ENCODE measurements at places on chromosomes 1 and 21.

GRCh38 chr1:87435484-87435883 is 106.8 kb downstream of the LMO4 start:
- no peak for DNase-seq

DNA sequence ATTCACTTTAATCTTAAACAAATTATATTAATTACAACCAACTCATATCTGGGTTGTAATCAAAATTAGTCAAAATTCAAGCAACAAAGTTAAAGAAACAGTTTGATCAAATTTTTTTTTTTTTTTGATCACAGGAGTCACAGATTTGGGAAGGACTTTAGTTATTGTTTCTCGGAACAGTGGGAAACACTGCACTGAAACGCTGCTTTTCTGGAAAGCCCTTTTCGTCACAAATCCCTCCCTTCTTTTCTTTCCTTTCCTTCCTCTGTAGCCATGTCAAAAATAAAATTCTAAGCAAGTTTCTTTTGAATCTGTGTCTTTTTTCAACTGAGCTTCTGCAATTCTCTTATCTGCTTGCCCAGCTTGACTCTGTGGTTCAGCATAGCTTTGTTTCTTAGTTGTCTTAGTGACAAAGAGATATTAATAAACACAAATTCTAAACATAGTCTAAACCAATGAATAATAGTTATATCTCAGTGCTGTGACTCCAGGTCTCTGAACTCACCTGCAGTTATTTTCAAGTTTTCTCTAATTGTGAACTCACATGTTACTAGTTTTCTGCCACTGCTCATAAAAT is 53.8 kb downstream of the PTGS2 start:
- no peak for DNase-seq

DNA sequence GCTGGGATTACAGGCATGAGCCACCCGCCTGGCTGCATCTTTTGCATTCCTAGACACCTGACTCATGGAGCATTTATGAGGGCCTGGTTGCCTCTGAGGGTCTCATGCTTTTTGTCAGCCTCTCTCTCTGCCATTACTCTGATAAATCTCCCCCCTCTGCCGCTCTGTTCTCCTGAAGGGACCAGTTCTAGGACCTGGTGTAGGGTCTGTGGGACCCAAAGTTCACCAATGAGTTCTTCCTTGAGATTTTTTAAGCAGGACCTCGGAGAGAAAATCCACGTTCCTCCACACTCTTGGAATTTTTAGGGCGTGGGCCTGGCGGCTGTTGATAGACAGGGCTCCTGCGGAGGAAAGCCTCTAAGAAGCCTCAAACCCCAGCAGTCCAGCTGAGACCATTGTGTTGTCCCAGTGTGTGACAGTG is 91.9 kb upstream of the ERRFI1 start:
- no peak for DNase-seq

GRCh38 chr21:35145626-35146233 is 96.6 kb upstream of the RUNX1 start:
- DNase-seq: no peak

DNA sequence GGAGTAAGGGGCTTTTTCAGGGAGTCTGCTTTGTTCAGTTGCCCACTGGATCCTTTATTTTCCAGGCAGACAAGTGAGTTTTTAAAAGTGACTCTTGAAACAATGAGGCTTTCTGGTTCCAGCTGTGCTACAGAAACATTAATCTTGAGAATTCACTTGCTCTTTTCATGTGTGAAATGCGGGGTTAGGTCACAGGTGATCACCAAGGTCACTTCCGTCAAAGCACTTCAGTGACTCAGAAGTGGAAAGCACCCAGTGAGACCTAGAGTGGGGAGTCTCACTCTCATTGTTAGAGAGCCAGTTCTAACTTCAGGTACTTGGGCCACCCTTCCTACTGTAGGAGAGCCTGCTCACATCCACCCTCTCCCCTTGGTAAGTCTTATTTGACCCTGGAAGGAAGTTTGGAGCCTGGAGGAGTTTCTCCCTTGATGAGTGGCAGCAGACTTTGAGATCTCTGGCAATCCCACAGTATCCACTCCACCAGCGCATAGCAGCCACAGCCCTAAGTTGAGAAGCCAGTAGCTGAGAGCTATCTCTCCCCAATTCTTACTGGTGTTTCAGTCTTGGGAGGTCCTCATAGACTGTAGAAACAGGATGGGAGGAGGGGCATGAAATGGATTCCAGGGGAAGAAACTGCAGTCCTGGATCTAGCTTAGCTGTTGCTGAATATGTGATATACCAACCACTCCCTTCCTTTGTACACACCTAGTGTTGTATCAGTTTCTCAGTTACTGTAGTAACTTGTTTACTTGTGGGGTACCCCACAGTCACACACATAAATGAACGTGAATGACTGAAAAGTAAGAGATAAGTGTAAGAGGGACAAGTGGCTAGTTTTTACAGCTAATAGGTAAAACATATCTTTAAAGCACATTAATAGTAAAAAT is 3.1 kb downstream of the TACSTD2 start:
- peak; percentile 19 for DNase-seq

DNA sequence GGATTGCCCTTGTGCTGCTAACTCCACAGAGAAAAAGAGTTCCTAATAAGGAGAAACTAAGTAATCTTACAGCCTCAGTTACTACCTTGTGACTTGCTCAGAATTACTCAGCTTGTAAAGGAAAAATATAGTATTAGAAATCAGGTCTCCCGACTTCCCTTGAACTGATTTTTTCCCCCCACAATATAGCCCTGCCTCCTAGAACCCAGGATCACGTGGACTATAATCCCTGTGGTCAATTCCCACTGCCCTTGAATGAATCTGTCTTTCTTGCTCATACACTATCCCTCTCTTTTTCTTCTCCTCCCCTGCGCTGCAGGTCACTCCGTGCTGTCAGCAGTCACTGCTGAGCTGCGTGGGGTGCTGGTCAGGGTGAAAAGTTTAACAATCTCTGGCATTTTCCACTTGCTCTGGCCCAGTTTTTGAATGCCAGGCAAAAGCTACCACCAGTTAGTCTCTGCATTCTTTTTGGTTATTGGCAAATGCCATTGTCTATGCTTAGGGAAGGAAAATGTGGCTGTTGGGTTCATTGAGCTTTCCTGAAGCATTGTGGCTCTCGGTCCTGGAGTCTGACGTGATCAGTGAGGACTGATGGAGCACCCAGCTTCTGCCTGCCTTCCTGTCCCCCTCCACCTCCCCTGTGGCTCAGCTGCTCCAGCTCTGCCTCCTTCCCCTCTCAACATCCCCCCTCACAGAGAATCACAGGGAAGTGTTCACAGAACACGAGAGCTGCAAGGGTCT is 1.9 kb upstream of the MYOC start:
- DNase-seq: no peak

GRCh38 chr1:6507037-6507428 is 15.6 kb upstream of the PLEKHG5 start:
- no peak for DNase-seq

GRCh38 chr21:25733859-25734653 is 648 bp downstream of the ATP5PF start:
- DNase-seq: peak; percentile 10

DNA sequence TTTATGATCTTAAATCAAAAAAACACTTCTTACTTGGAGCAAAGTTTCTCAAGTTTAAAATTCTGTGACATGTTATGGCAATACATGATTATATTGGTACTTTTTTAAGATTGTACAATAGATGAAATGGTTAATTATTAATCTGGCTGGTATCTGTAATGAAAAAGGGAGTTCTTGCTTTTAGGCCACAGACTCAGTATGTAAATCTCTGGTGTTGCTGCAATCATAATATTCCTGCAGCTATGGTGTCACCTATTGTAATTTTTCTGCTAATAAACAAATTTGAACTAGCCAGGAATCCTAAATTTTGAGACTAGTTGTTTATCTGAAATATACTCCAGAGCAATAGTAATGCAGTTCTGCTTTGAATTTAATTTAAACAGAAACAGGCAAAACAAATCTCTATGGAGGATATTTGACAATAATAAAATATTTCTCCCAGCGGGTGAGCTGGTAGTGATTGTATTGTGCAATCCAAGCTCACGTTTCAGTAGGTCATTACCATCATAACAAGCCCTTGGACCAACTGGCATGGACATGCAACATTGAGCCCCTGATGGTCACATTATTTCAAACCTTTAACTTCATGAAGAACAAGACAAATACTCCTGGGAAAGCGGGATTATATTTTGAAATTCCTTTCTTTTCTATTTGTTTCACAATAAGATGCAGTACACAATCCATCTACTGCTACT is 77.2 kb upstream of the USH2A start:
- DNase-seq: no peak

GRCh38 chr1:209291715-209292114 is 291.8 kb upstream of the CAMK1G start:
- DNase-seq: no peak

- DNase-seq: no peak
Measured at GRCh38 chr1:1024771-1025699, 5.1 kb downstream of the AGRN start.

All from stimulated activated CD8-positive, alpha-beta memory T cell treated with anti-CD3 and anti-CD28 coated beads, Interleukin-7, amount 100 ng/mL, for 4 hours (primary cell).